ENCODE measurements at places on chromosomes 7 and 10. TPM values are rescaled to one million over a fixed set of nuclear protein-coding genes. Genes with fewer than 3 reads are reported as not detected.

- DNase-seq = no peak
Measured at GRCh38 chr7:157539521-157539920, 202.7 kb downstream of the DNAJB6 start.

GRCh38 chr7:289209-289755, 688 bp upstream of the FOXL3 start:
- no peak for DNase-seq

- DNase-seq = no peak
Measured at GRCh38 chr10:132137111-132138072, 49.4 kb upstream of the DPYSL4 start.

DNA sequence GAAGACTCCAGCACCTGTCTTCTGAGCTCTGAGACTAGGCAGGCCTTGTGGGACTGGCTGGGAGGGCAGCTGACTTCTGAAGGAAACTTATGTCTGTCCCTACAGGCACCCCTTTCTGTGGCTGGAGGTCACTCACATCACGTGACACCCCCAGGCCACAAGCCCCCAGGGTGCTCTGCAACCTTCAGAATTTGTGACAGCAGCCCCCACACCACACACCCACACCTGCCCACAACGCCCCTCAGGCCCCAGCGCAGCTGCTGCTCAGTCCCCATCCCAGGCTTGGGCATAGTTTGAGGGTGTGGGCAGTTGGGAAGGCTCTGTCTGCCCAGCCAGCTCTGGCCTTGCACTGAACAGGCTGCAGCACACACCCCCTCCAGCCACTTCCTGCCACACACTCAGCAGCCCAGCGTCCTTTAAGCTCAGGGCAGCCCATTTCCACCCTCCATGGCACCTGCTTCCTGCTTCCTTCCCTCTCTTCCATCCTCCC, 80.0 kb upstream of the UNC5B start:
- peak; percentile 14 for DNase-seq

GRCh38 chr7:116802144-116802745, 60.1 kb upstream of the CAPZA2 start:
- peak; percentile 64 for DNase-seq

DNA sequence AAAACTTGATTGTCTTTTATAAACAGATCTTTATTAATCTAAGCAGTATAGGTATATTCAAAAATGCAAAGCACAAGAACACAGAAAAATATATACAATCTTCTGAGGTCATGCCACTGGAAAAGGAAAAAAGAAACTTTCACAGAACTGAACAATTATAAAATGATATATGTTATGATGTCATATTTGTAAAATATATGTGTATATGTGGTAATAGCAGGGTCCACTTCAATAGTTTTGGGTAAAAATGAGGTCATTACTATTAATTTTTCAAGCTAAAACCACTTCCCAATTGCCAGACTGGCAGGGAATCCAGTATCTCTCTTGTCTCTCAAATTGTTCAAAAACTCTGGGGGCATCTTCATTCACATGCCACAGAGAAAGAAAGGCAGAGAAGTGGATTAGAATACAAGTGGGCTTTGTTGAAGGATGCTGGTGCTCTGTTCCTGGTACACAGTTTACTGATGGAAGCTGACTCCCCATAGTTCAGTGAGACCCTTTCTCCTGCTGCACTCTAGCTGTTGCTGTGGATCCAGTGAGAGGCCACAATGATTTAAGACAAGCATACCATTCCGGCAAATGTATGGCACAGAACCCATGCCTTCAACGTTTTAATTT, 19.7 kb downstream of the CTNNA3 start:
- no peak for DNase-seq

DNA sequence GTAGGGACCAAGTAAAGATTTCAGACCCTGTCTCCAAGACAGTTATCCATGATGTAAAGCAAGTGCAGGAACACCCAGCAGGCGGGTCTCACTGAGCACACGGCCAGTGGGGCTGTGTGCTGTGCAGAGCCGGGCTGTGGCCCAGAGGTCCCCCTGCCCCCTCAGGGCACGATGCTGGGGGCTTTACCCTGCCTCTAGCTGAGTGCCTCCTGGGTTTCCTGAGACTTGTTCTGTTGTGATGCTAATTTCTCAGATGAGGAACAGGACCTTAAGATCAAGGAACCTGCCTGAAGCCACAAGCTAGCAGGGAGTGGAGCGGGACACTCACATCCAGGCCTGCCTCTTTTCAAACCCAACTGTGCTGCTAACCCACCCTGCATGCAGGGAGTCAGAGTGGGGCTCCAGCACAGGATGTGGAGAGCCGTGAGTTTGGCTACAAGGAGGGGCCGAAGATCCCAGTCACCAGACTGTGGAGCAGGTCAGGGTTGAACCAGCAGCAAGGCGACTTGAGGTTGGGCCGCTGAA, 76.1 kb upstream of the LYZL2 start:
- no peak for DNase-seq

Gene LRRC18
- total RNA-seq = not detected

Gene NUTM2A
- 0.26 TPM for total RNA-seq

Gene LRRN3
- total RNA-seq = not detected

DNA sequence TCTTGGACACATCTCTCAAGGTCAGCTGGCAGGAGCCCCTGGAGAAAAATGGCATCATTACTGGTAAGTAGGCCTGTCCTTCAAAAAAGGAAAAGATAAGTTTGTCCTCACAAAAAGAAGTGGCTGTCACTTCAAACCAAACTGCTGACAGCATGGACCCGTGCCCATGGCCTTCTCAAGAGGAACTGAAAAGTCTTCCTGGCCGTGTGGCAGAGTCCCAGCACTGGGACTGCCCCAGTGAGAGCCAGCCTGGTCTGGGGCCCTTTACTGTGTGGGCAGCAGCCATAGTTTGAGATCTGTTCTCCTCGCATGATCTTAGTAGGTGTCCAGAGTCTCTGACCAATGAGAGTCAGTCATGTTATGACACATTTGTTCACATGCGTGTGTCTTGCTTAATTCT, 614.2 kb upstream of the FOXK1 start:
- DNase-seq = no peak

DNA sequence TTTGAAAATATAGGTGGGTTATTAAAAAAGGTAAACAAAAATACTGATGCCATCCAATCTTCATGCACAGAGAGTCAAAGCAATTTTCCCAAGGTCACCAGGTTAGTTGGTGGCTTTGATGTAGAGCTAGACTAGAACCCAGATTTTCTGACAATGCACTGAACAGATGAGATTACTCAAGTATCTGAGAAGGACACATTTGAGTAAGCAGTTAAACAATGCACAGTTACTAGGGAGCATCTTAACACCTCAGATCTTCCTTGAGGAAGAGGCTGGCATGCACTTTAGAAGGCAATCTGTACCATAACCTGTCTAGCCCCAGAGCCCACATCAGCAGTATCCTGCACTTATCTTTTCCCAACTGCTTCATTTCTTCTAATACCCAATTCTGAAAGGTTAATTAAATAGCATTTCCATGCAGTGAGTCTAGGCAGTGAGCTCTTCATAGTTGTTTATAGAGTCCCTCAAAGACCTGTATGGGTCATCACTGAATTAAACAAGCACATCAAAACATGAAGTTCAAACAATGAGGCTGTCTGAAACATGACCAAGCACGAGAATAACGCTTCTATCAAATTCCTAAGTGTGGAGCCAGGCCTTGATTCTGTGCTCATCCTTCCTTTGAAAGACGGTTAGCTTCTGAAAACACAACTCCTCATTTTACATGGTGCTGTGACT, 38.2 kb upstream of the ANK3 start:
- DNase-seq = no peak

GRCh38 chr7:29771081-29771816, 35.1 kb upstream of the WIPF3 start:
- DNase-seq = no peak

DNA sequence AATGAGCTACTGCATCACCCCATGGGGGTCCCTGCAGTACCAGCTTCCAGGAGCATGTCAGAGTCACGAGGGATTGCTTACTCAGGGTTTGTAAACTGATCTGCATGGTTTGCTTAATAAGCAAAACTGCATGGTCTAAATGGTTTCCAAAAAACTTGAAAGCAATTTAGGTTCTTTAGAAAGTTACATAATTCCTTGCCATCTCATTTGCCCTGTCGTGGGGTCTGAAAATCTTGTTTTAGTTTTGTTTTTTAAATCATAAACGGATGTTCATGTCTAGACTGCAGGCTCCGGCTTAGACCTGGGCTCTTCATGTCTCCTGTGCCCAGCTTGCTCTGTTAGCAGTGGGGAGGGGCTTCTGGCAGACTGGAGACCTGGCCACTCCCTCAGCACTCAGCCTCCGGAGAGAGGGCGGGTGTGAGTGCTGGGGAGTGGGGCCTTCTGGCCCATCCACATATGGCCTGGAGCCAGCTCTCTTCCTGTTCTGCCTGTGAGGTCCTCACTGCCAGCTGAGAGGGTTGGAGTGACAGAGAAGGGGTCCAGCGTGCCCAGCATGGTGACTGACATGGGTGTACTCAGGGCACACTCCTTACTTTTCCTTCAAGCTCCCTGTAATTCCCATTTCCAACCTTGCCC, 17.5 kb downstream of the PRF1 start:
- DNase-seq = no peak

Gene APBB1IP
- not detected for total RNA-seq

DNA sequence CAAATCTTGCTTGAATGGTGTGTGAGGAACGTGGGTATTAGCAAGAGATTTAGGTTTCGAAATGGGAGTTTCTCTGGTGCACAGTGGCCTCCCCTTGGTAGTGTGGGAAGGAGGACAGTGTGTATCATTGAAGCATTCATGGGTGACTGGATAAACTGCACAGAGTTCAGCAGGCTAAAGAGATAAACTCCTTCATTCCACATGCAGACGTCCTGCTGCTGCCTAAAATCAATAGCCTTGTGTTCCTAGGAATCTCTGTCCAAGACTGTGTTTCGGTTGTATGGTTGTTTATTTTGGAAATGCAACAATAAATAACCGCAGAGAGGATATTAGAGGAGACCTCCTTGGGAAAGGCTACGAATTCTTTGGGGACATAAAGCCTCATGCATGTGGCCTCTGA, 100.9 kb upstream of the FAM171A1 start:
- no peak for DNase-seq

DNA sequence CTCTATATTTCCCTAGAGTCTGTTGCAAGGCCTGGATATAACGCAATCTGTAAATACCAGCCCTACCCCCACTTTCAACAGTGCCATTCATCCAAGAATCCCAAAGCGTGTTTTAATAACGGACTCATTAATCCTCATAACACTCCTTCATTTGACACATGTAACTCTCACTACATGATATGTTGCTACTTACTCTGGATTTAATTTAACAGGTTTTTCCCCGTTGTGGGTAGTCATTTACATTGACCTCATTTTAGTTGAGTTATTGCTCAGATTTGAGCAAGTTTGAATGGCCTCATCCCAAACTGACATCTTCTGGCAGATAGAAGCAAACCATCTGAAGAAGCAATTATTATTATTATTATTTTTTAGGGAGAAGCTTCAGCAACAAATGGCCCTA, 125.4 kb upstream of the NPVF start:
- DNase-seq = no peak
